ENCODE measurements at places on chromosomes 13 and 19. TPM values are rescaled to one million over a fixed set of nuclear protein-coding genes. Genes with fewer than 3 reads are reported as not detected.
A peak's percentile ranks its signal among the peaks of the same experiment; 100 is the strongest.

DNA sequence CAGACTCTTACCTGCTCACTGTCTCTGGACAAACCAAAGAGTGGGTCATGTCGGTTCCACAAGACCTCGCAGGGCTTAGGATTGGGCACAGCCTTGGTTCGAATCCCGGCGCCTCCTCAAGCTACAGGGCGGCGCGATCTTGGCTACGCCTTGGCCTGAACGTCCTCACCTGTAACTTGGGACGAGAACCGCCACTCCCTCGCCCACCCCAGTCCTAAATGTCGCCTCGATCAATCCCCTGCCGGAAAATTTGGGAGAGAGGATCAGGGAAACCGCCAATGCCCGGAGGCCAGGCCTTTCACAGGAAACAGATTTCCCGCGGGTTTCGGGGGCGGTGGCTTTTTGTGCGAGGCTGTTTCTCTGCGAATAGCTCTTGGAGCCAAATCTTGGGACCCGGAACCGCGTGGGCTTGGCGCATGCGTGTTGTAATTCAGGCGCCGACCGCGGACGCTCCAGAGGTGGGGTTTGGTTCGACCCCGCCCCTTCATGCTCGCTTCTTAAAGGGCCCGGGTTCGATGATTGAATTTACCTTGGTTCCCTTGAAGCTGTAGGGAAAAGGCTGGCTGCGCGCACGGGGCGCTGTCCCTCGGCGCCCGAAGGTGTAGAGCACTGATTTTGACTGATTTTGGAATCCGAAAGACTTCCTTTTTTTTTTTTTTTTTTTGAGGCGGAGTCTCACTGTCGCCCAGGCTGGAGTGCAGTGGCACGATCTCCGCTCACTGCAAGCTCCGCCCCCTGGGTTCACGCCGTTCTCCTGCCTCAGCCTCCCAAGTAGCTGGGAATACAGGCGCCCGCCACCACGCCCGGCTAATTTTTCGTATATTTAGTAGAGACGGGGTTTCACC is at the start of gene NR2C2AP:
Gene NR2C2AP, minus strand, starts transcription at position 403 of the 845 bp plus-strand sequence. Its CDS starts 354 bp downstream, at position 49.
- H3K27ac ChIP-seq = peak within 1 kb of the TSS; percentile 45
- H3K4me3 ChIP-seq = peak within 1 kb of the TSS; percentile 54
- H3K4me1 ChIP-seq = peaks cover 3% of the 10 kb centered on the region
- peak; percentile 83 for DNase-seq
- H3K27me3 ChIP-seq = peaks cover 10% of the 10 kb centered on the region

GRCh38 chr19:38524369-38524768 is 90.9 kb downstream of the RYR1 start:
- peaks cover 9% of the 10 kb centered on the region for H3K27me3 ChIP-seq
- no peak for DNase-seq
- no peaks in the 10 kb centered on the region for H3K36me3 ChIP-seq
- no peak overlapping the region for H3K4me3 ChIP-seq
- no peak overlapping the region for H3K27ac ChIP-seq

GRCh38 chr13:30734439-30734838 is 904 bp upstream of the ALOX5AP start:
- H3K36me3 ChIP-seq = no peaks in the 10 kb centered on the region
- H3K4me3 ChIP-seq = no peak overlapping the region
- DNase-seq = peak; percentile 74
- peaks cover 9% of the 10 kb centered on the region for H3K27me3 ChIP-seq

- no peaks in the 10 kb centered on the region for H3K36me3 ChIP-seq
- DNase-seq = no peak
- H3K4me1 ChIP-seq = no peaks in the 10 kb centered on the region
- no peak overlapping the region for H3K27ac ChIP-seq
- no peaks in the 10 kb centered on the region for H3K27me3 ChIP-seq
- H3K4me3 ChIP-seq = no peak overlapping the region
These were observed 189.7 kb downstream of the ENOX1 start for GRCh38 chr13:43596924-43597598.

DNA sequence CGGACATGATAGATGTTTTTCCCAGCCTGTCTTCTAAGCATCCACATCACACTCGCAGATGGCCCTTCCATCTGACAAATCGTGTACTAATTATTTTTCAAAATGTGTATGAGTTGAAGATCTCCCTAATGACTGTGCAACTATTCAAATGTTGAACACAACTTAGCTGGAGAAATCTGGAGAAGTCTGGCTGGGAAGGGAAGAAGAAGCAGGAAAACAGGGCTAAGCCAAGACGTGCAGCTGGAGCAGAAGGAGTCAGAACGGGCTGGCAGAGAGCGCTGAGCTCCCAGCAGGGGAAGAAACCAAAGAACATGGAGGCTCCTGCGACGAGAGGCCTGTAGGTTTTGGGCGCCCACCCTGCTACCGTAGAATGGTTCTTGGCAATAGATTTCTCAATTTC is 13.2 kb upstream of the LATS2 start:
- no peak for DNase-seq
- H3K36me3 ChIP-seq = no peaks in the 10 kb centered on the region
- peaks cover 18% of the 10 kb centered on the region for H3K4me1 ChIP-seq
- H3K27me3 ChIP-seq = no peaks in the 10 kb centered on the region
- H3K27ac ChIP-seq = no peak overlapping the region

Gene FUT6
- total RNA-seq = not detected

DNA sequence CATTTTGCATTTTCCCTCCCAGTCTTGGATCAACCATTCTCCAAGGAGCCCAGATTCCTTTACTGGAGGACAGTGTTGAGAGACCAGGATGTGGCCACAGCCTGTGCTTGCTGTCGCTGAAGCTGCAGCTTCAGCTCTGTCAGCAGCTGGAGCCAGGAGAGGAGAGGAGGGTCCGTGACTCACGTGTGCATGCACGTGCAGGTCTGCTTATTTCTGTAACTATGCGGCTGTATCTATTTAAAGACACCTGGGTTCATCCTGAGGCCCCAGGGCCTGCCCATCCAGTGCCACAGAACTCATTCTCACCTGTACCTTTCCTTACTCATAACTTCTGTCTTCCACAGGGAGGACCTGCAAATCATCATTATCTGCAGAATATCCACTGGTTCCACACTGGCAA is 8.2 kb upstream of the LAMP1 start:
- no peak overlapping the region for H3K4me3 ChIP-seq
- no peaks in the 10 kb centered on the region for H3K36me3 ChIP-seq
- H3K27ac ChIP-seq = no peak overlapping the region

Gene CASP14
- not detected for total RNA-seq

Gene ZNF726
- 2.0 TPM for total RNA-seq

All from IMR-90 (cell line).